Activated CD4-positive, alpha-beta memory T cell treated with anti-CD3 and anti-CD28 coated beads for 36 hours (primary cell): ENCODE measurements at places on chromosomes 5 and 9. TPM values are rescaled to one million over a fixed set of nuclear protein-coding genes. Genes with fewer than 3 reads are reported as not detected.
A peak's percentile ranks its signal among the peaks of the same experiment; 100 is the strongest.

NUTM2G gene
- total RNA-seq = not detected

PTGDS gene
- total RNA-seq = not detected

ZNF354C gene
- total RNA-seq = 5.9 TPM

ANKRD33B gene
- total RNA-seq = 10.0 TPM

DRD1 gene
- not detected for total RNA-seq

EQTN gene
- not detected for total RNA-seq

TMOD1 gene
- 1.7 TPM for total RNA-seq

SPAAR gene
- not detected for total RNA-seq

GRCh38 chr9:89153232-89154017, 25.2 kb downstream of the SHC3 start:
- no peak overlapping the region for H3K27ac ChIP-seq
- H3K4me3 ChIP-seq = no peak overlapping the region
- H3K27me3 ChIP-seq = peaks cover 27% of the 10 kb centered on the region
- H3K4me1 ChIP-seq = peaks cover 20% of the 10 kb centered on the region
- H3K36me3 ChIP-seq = no peaks in the 10 kb centered on the region
- peak; percentile 59 for DNase-seq

- H3K27ac ChIP-seq = no peak overlapping the region
- no peak overlapping the region for H3K4me3 ChIP-seq
- no peaks in the 10 kb centered on the region for H3K36me3 ChIP-seq
- no peaks in the 10 kb centered on the region for H3K4me1 ChIP-seq
- H3K27me3 ChIP-seq = no peaks in the 10 kb centered on the region
- DNase-seq = no peak
These were observed 259.0 kb downstream of the NDUFS4 start for GRCh38 chr5:53819482-53819881.

GRCh38 chr5:56520986-56521730, 288.0 kb upstream of the ANKRD55 start:
- no peak for DNase-seq
- no peaks in the 10 kb centered on the region for H3K27me3 ChIP-seq
- no peaks in the 10 kb centered on the region for H3K36me3 ChIP-seq
- H3K4me1 ChIP-seq = peaks cover 24% of the 10 kb centered on the region
- H3K4me3 ChIP-seq = no peak overlapping the region

GRCh38 chr9:126864771-126865170, 4.3 kb downstream of the ZBTB34 start:
- DNase-seq = no peak
- H3K27ac ChIP-seq = no peak overlapping the region
- peaks cover 10% of the 10 kb centered on the region for H3K36me3 ChIP-seq
- no peaks in the 10 kb centered on the region for H3K27me3 ChIP-seq

DNA sequence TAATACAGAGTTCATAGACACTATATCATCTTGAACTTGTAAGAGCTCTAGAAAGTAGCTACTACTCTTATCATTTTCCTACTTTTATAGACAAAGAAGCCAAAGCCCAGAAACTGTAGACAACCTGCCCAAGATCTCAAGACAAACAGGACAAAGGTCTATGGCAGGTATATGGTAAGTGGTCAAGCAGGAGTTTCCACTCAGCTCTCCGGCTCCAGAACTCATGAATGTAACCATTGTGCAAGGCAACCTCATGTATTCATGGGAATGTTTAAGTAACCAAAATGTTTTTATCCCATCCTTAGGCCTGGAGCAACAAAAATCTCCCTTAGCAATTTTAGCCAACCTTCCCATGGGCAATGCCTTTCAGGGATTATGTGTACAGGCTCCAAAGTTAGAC, 163.4 kb upstream of the PUM3 start:
- no peaks in the 10 kb centered on the region for H3K36me3 ChIP-seq
- no peak overlapping the region for H3K27ac ChIP-seq
- DNase-seq = no peak
- H3K4me1 ChIP-seq = no peaks in the 10 kb centered on the region
- H3K27me3 ChIP-seq = peaks cover 3% of the 10 kb centered on the region

DNA sequence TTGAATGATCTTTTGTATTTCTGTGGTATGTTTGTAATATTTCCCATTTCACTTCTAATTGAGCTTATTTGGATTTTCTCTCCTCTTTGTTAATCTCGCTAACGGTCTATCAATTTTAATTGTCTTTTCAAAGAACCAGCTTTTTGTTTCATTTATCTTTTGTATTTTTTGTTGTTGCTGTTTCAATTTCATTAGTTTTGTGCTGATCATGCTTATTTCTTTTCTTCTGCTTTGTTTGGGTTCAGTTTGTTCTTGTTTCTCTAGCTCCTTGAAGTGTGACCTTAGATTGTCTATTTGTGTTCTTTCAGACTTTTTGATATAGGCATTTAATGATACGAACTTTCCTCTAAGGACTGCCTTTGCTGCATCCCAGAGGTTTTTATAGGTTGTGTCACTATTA, 28.4 kb upstream of the SNCAIP start:
- no peak for DNase-seq
- H3K27me3 ChIP-seq = no peaks in the 10 kb centered on the region
- no peaks in the 10 kb centered on the region for H3K36me3 ChIP-seq
- H3K4me1 ChIP-seq = no peaks in the 10 kb centered on the region
- H3K27ac ChIP-seq = no peak overlapping the region

GRCh38 chr5:170920196-170920595, 58.4 kb downstream of the RANBP17 start:
- H3K27me3 ChIP-seq = no peaks in the 10 kb centered on the region
- H3K4me3 ChIP-seq = no peak overlapping the region
- no peaks in the 10 kb centered on the region for H3K36me3 ChIP-seq
- H3K4me1 ChIP-seq = no peaks in the 10 kb centered on the region
- no peak for DNase-seq
- no peak overlapping the region for H3K27ac ChIP-seq

DNA sequence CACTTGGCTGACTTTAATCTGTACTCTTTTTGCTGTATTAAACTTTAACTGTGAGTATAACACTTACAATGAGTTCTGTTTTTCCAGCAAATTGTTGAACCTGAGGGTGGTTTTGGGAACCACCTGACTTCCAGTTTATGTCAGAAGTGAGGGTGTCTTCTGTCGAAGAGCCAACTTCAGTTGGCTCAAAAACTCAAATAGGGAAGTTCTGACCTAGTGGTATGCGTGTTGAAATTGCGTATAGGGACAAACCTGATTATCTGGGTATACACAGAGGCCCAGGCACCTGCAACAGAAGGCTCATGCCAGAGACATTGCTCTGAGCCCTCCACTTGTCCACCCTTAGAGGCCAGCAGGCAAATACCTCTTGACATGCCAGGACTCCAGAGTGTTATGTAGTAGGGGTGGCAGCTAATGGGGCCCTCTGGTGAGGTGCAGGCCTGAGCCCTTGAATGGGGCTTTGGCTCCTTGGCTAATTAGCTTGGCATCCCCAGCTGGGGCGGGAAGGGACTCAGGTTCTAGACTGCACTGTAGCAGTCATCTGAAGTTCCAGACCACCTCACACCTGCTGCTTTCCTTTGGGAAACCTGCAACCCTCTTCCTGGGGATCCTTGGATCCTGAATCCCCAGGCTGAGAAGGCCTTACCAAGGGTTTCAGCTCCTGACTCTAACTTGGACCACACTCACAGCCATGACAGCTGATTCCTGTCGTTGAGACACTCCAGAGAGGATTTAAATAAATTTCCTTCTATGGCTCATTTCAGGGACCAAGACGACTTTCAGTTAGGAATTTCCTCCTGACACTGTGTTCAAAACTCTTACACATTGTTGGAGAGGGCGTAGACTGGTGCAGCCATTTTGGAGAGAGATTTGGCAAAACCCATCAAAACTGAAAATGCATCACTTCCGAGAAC, 189.6 kb downstream of the HSPA4 start:
- no peak overlapping the region for H3K4me3 ChIP-seq
- no peak overlapping the region for H3K27ac ChIP-seq
- DNase-seq = no peak
- H3K27me3 ChIP-seq = no peaks in the 10 kb centered on the region

DNA sequence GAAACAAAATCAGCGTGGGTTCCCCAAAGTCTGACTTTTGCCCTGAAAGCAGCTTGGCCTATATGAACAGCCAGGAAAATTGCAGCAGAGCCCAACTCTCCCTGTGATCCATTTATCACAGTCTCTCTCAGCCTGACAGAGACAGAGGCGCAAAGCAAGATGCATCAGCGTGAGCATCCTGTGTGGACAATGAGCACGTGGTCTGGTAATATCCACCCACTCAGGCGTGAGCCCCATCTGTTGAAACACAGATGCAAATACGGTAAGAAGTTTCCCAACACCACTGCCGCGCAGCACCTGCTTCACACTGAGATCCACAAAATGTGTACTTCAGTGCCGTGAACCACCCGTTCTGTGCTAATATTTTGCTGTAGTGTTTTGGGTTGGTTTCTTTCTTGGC, 114.6 kb downstream of the MRPL36 start:
- DNase-seq = no peak
- no peaks in the 10 kb centered on the region for H3K36me3 ChIP-seq
- peaks cover 8% of the 10 kb centered on the region for H3K27me3 ChIP-seq
- H3K4me3 ChIP-seq = no peak overlapping the region

DNA sequence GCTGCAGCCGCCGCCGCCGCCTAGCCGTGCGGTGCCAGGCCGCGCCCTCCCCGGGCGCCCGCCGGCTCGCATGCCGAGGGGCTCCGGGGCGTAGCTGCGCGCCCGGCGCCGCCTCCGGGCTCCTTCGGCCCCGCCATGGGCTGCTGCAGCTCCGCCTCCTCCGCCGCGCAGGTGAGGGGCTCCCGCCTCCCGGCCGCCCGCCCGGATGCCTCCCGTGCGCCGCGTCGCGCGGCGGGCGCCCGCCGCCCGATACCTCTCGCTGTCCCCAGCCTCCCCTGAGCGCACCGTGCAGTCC, 230 bp downstream of the SLC44A1 start:
- H3K27ac ChIP-seq = no peak overlapping the region
- H3K4me1 ChIP-seq = peaks cover 16% of the 10 kb centered on the region
- DNase-seq = no peak
- H3K4me3 ChIP-seq = peak overlapping the region; percentile 82

- H3K4me3 ChIP-seq = no peak overlapping the region
- H3K4me1 ChIP-seq = no peaks in the 10 kb centered on the region
- H3K36me3 ChIP-seq = no peaks in the 10 kb centered on the region
- no peaks in the 10 kb centered on the region for H3K27me3 ChIP-seq
- no peak for DNase-seq
These were observed 91.8 kb downstream of the GLIS3 start for GRCh38 chr9:4207881-4208615.

- no peaks in the 10 kb centered on the region for H3K4me1 ChIP-seq
- no peak for DNase-seq
- no peaks in the 10 kb centered on the region for H3K36me3 ChIP-seq
- H3K4me3 ChIP-seq = no peak overlapping the region
- no peaks in the 10 kb centered on the region for H3K27me3 ChIP-seq
- H3K27ac ChIP-seq = no peak overlapping the region
These were observed 106.2 kb upstream of the CLINT1 start for GRCh38 chr5:157965040-157965678.

DNA sequence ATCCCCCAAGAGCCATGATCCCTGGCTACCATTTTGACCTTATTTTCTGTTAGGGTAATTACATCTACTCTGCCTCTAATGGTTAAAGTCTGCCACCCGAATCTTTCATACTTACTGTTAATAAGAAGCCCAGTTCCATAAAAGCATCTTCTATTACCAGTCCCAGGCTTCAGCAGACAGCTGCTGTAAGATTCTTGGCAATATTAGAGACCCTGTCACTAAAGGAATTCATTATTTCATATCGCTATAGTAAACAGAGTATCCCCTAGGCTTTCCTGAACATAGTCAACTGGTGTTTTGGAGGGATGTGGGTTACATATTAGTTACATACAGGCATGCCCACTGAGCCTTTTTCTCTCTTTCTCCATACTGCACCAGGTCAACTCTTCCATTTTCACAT, 608.7 kb upstream of the SEMA6A start:
- H3K36me3 ChIP-seq = no peaks in the 10 kb centered on the region
- H3K27me3 ChIP-seq = no peaks in the 10 kb centered on the region
- H3K4me1 ChIP-seq = no peaks in the 10 kb centered on the region

GRCh38 chr5:114360816-114361723, 800 bp upstream of the KCNN2 start:
- peaks cover 4% of the 10 kb centered on the region for H3K36me3 ChIP-seq
- no peak overlapping the region for H3K27ac ChIP-seq
- H3K27me3 ChIP-seq = peaks cover 35% of the 10 kb centered on the region
- H3K4me3 ChIP-seq = no peak overlapping the region

DNA sequence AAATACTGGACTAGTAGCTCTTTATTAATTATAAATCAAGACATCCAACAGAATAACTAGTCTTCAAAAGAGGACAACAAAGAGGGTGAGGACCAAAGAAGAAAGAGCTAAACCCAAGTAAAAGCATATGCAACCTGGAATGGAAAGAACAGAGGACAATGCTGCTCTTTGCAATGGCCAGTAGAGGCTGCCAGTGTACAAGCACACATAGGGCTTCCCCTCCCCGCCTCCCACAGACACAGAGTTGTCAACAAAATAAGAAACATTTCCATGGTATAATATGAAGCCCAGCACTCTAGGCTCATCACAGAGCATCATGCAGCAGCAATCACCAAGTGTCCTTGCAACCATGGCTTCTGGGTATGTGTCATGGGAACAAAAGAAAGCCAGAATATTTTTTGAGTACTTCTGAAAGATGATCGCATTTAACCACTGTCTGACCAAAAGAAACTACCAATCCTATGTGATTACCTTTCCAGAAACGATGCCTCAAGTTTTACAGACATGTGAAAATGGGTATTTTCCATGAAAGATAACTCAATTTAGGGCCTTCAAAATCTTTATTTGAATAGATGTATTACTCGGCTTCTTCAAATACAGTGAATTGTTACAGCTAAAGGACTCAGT, 58.1 kb downstream of the RFX3 start:
- H3K4me1 ChIP-seq = peaks cover 13% of the 10 kb centered on the region
- peaks cover 8% of the 10 kb centered on the region for H3K36me3 ChIP-seq
- peak; percentile 70 for DNase-seq

DNA sequence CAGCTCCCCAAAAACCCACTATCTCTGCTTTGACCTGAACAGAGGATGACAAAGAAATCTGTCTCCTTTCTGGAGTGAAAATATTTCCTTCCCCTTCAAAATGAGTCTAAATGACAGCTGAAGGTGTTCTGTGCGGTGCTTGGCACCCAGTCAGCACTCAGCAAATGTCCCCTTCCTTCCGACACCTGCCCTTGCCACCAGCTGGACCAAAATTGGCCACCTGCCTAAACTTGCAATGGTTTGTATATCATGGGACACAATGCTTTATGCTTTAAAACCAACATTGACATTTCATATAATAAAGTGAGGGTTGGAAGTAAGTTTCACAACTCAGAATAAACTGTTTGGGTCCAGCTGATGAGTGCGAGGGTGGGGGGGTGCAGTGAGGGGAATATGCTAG, 7.5 kb upstream of the TTC1 start:
- no peaks in the 10 kb centered on the region for H3K4me1 ChIP-seq
- H3K4me3 ChIP-seq = no peak overlapping the region
- peaks cover 9% of the 10 kb centered on the region for H3K27me3 ChIP-seq
- H3K36me3 ChIP-seq = no peaks in the 10 kb centered on the region
- H3K27ac ChIP-seq = no peak overlapping the region

- no peak overlapping the region for H3K4me3 ChIP-seq
- no peak for DNase-seq
- H3K4me1 ChIP-seq = no peaks in the 10 kb centered on the region
- H3K27me3 ChIP-seq = peaks cover 3% of the 10 kb centered on the region
- no peaks in the 10 kb centered on the region for H3K36me3 ChIP-seq
- no peak overlapping the region for H3K27ac ChIP-seq
These were observed 154.2 kb downstream of the GAPVD1 start for GRCh38 chr9:125415583-125416460.

- no peak for DNase-seq
- peaks cover 7% of the 10 kb centered on the region for H3K27me3 ChIP-seq
- no peak overlapping the region for H3K27ac ChIP-seq
These were observed 25.1 kb downstream of the FGF18 start for GRCh38 chr5:171444582-171444981.
